NCI-H187 treated with DMSO at 0.1 percent for 48 hours (cell line): ENCODE measurements at places on chromosomes 7 and 10.

DNA sequence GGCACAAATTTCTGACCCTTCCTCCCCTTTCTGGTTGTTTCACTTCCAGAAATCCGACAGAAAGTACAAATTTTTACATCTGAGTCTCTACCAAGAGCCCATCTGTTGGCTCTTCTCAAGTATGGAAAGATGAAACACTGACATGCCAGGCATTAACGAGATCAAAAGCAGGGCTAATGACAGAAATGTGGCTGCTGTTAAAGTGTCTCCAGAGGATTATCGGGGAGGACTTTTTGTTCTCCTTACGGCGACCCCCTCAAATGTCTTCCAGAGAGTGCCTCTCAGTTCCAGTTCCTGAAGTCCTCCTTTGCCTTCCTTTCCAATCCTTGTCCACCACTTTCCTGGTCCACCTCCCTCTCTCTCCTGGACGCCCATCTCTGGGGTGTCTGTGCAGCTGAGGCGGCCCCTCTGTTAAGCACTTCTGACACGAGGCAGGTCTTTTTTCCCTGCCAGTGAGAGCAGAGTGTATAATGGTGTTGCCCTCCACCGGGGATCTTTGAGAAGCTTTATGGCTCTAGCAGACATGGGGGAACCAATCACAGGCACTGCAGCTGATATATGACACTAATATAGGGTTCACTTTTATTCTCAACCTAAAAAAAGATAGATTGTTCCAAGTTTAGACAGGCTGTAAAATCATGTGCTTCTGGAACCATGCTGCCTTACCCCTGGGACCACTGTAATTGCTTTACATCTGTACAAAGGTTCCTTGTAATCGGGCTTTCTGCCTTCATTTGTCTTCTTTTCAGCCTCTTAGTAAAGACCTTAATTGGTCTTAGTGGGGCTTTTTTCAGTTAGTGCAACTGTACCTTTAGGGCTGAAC lies 757.1 kb downstream of the AUTS2 start:
- no peak for DNase-seq

- DNase-seq = no peak
These were observed 341.9 kb downstream of the LRMDA start for GRCh38 chr10:75773231-75773780.

DNA sequence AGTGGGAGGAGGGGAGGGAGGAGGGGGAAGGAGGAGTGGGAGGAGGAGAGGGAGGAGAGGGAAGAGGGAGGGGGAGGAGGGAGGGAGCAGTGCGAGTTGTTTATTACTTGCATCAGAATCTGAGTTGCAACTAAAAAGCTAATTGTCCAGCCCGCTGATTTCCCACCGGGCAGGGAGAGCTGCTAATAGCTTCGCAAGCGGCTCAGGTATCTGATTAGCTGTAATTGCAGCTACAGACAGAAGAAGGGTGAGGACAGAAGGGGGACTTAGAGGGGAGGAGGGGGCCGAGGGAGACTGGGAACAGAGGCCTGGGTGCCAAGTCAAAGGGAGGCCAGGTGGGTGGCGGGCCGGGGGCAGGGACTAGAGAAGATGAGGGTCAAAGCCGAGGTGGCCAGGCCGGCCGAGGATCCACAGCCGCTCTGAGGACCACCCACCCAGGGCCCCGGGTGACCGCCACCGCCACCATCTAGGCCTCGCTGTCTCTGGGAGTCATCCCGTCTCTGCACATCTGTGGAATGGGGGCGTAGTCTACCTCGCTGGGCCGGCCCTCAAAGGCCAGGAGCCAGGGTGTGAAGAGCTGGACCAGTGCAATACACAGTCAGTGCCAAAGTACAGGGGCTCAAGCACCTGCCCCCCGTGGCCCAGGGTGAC lies 54.2 kb downstream of the MICALL2 start:
- no peak for DNase-seq

DNA sequence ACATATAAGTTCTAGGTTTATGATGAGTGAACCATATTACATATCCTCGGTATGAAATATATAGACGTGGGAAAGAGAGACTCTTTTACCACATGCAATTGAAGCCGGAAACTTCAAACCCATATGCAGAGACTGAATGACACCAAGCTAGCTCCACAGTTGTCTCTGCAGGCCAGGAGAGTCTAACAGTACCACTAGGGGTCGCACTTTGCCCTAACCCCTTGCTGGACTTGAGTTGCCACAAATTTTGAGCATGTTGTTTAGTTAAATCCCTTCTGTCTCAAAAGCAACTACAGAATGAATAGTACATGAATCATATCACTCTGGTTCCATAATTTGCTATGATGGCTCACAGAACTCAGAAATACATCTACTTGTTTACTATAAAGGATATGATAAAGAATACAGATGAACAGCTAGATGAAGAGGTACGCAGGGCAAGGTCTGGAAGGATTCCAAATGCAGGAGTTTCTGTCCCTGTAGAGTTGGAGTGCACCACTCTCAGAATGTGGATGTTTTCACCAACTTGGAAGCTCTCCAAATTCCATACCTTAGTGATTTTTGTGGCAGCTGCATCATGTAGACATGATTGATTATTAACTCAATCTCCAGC lies 112.4 kb upstream of the YAE1 start:
- no peak for DNase-seq

DNA sequence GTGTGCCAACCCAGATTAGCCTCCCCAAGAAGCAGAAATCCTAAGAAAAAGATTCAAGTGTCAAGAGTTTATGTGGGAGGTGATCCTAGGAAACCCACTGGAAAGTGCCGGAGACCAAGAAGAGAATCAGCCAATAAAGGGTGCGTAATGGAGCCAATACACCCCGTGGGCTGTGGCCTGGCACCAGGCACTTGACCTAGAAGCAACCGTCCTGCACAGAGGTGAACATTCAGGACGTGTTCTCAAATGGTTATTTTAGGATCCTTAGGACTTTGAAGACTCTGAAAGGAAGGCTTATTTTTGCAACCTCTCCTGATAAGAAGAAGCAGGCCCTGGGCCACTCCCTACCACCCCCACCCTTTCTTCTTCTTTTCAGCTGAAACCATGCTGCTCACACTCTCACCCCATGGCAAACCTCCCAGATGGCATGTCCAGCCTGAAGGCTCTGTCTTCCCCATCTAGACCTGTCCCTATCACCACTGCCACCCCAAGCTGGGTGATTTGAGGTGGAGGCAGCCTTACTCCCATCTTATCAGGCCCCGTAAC lies 46.6 kb downstream of the VSTM4 start:
- no peak for DNase-seq

GRCh38 chr10:27730041-27730440 lies 15.6 kb downstream of the MKX start:
- no peak for DNase-seq

GRCh38 chr10:129962031-129962871 lies 1.8 kb downstream of the EBF3 start:
- no peak for DNase-seq

DNA sequence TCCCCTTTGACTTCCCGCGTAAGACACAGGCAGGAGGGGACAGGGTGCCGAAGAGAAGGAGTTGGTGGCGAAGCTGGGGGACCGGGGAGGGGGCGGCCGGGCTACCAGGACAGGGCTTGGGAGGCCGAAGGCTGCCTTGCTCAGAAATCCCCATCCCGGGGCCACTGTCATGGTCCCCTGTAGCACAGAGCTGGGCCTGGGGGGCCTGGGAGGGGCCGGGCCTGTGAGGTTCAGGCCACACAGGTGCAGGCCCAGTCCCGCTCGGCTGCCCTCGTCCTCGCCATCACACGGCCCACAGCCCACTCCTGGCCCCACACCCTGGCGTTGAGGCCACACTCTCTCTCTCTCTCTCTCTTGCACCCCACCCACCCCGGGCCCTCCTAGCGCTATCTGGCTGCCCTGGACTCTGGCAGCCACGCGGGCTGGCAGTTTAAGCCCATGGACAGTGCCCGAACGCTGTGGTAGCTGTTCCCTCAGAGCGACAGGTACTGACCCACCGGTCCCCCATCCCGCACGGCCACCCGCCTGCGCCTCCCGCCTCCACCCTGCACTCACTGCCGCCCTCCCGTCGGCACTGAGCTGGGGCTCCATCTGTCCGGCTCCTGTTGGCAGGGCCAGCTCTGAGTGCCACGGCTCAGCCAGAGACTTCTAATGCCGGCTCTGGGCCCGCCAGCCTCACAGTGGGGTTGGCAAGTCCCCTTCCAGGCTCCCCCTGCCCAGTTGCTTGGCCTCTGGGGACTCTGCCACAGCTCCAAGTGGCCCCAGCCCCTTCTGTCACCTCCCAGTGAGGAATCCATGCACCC lies 28.0 kb downstream of the TTYH3 start:
- DNase-seq = no peak

- no peak for DNase-seq
These were observed 86.1 kb upstream of the PPP2R2D start for GRCh38 chr10:131814567-131815265.

DNA sequence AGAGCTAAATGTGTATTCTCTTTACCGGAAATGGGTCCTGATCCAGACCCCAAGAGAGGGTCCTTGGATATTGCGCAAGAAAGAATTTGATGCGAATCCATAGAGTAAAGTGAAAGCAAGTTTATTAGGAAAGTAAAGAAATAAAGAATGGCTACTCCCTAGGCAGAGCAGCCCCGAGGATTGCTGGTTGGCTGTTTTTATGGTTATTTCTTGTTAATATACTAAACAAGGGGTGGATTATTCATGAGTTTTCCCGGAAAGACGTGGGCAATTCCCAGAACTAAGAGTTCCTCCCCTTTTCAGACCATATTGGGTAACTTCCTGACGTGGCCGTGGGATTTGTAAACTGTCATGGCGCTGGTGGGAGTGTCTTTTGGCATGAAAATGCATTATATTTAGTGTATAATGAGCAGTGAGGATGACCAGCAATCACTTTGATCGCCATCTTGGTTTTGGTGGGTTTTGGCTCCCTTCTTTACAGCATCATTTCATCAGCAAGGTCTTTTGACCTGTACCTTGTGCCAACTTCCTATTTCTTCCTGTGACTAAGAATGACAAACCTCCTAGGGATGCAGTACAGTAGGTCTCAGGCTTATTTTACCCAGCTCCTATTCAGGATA lies 60.4 kb downstream of the ARL4A start:
- no peak for DNase-seq

DNA sequence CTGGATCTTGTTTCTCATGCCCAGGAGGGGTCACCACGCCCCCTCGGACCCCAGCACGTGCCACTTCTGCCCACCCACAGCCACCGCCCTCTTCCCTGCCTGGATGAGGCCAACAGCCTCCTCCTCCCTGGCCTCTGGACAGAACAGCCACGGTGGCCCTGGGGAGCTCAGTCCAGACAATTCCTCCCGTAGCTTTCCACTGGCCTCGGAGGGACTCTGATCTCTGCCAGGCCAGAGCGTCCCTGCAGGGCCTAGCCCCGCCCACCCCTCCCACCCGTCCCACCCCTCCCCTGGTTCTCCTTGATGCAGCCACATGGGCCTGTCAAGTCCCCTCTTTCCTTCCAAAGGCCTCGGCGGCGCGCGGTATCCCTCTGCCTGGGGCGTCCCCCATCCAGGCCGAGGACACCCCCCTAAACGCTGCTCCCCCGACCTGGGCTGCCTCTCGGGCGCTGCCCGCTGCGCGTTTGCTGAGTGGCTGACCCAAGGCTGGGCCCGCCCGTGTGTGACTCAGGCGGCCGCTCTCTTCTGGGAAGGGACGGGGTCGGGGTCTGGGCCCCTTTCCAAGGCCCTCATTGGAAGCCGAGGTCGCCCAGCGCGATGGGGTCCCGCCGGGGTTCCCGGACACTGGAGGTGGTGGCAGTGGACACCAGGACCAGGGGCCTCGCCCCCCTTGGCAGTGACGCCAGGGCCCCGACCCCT lies 557 bp downstream of the TMEM120A start:
- no peak for DNase-seq
